Activated naive CD4-positive, alpha-beta T cell treated with anti-CD3 and anti-CD28 coated beads, Interleukin-2, amount 10 ng/mL, durations not matched to agents 5 hours and 36 hours (primary cell): ENCODE measurements at places on chromosomes 4 and X. TPM values are rescaled to one million over a fixed set of nuclear protein-coding genes. Genes with fewer than 3 reads are reported as not detected.

F8A2 gene
- total RNA-seq = not detected

CPEB2 gene
- 14.8 TPM for total RNA-seq

SPANXA2 gene
- not detected for total RNA-seq

CACNA1F gene
- total RNA-seq = 0.91 TPM

HSFX3 gene
- not detected for total RNA-seq

MAGEB4 gene
- total RNA-seq = not detected

TEC gene
- total RNA-seq = 1.8 TPM

SLBP gene
- total RNA-seq = 82.5 TPM

GAGE2A gene
- total RNA-seq = not detected

KLKB1 gene
- total RNA-seq = not detected

SSX4 gene
- total RNA-seq = not detected
